ENCODE measurements at places on chromosomes 3 and 15.

DNA sequence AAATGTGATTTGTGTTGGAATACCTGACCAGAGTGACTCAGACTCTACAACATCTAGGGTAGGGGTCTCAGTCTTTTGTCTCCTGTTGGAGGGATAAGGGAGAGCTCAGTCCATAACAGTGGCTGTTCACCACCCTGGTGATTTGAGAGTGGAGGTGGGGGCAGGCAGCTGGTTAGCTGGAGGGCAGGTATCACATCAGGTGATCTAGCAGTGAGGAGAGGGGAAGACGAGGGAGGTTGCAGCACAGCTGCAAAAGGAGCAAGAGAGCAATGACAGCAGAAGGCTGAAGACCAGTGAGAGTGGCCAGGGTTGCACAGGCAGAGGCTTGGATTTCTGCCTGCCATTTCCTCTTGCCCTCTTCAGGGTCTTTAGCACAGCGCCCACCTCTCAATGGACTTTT is 38.4 kb downstream of the PLCL2 start:
- DNase-seq = no peak

GRCh38 chr3:58023531-58023930 is 15.3 kb downstream of the FLNB start:
- no peak for DNase-seq

- DNase-seq = no peak
Measured at GRCh38 chr3:64861684-64862083, 173.9 kb upstream of the ADAMTS9 start.

DNA sequence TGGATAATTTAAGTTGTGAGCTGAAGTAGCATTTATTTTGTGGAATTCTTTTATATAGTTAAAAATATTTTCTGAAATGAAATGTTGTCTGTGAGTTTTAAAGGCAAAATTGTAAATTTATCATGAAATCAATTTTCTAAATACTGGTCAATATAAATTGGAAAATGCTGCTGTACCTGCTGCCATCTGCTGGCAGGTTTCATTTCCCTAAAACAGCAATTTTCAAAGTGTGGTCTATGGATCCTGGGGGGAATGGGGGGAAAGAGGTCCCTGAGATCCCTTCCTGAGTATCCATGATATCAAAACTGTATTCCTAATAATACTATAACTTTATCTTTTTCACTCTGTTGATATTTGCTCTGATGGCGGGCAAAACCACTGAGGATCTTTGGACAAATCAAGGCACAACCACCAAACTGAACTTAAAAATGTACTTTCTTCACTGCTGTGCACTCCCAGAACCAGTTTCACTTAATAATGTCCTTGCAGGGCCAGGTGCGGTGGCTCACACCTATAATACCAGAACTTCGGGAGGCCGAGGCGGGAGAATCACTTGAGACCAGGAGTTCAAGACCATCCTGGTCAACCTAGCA is 17.2 kb upstream of the CCR4 start:
- DNase-seq = peak; percentile 22

GRCh38 chr3:161420746-161421145 is 49.4 kb upstream of the SPTSSB start:
- no peak for DNase-seq

DNA sequence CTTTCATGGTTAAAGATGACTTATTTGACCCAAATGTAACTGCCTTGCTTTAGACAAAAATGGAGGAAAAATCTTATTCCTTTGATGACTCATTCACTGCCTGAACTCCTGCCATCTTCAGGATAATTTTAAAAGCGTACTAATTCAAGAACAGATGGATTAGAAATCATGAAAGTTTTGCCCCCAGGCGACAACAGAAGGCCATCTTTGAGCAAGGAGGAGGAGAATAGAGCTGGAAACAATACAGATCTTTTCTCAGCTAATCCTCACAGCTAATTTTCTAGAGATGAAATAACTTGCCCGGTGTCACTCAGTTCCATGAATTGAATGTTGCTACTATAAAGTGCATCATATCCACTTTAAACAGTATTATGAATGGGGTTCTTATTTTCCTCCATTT is 324.7 kb upstream of the RARB start:
- no peak for DNase-seq

- no peak for DNase-seq
Measured at GRCh38 chr3:10927551-10927950, 65.0 kb upstream of the SLC6A1 start.

DNA sequence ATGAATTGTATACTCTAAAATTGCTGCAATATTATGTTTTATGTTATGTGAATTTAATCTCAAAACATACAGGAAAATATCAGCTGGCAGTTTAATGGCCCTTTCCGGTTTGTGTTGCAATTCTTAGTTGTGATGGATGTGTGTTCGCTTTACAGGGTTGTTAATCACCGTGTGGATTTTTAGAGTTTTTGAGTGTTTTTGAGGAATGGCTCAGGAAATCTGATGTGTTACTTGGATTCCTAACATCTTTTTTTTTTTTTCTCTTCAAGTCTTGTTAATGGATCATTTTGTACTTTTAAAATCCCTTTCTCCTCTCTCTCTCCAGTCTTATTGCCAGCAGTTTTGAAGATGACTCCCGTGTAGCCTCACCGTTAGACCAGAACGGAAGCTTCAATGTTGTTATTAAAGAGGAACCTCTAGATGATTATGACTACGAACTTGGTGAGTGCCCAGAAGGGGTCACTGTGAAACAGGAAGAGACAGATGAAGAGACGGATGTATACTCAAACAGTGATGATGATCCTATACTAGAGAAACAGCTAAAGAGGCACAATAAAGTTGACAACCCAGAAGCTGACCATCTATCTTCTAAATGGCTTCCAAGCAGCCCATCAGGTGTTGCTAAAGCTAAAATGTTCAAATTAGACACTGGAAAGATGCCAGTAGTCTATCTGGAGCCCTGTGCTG is 35.7 kb downstream of the MGA start:
- DNase-seq = peak; percentile 63

DNA sequence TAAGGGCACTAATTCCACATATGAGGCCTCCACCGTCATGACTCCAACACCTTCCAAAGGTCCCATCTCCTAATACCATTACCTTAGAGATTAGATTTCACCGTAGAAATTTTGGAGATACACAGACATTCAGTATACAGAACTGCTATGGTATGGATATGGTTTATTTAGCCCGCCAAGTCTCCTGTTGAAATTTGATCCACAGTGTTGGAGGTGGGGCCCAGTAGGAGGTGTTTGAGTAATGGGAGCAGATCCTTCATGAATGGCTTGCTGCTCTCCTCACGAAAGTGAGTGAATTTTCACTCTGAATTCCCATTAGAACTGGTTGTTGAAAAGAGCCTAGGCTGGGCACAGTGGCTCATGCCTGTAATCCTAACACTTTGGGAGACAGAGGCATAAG is 7.4 kb downstream of the MKRN3 start:
- no peak for DNase-seq

- DNase-seq = no peak
Measured at GRCh38 chr3:111737706-111738086, 121.4 kb upstream of the PHLDB2 start.

- DNase-seq = no peak
Measured at GRCh38 chr3:64687781-64688604, at the start of gene ADAMTS9. TSS of gene ADAMTS9 (minus strand) at chr3:64688000. CDS start at chr3:64687657, 343 bp downstream.

- no peak for DNase-seq
Measured at GRCh38 chr3:177934001-177934891, 602.0 kb upstream of the KCNMB2 start.

- DNase-seq = no peak
Measured at GRCh38 chr3:178112134-178112533, 424.1 kb upstream of the KCNMB2 start.

- DNase-seq = no peak
Measured at GRCh38 chr3:140097874-140098635, 163.1 kb downstream of the CLSTN2 start.

- no peak for DNase-seq
Measured at GRCh38 chr3:80677796-80678195, 910.0 kb upstream of the ROBO1 start.

DNA sequence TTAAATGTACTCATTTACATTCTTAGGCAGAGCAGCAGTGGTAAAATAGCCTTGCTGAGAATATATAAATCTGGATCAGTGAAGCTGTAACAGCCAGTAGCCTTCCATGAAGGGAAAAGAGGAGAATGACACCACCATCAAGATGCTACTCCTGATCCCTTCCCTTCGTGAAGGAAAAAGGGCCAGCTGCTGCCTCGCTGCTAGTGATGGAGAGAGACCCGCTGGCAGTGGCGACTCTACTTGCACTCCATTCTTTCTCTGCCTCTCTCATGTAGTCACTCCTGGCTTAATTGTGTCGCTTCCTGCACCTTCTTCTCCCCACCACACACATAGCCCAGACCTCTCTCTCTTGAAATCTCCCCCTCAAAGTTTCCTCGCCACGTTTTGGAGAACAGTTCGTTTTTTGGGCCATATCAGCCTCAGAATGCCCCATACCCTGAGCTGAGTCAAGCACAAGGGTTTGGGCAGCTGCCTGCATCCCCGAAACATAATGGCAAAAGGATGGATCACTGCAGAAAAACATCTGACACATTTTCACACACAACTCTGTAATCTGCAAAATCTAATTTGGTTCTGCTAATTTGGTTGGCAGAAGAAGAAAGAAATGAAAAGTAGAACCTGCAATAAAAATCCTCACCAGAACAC is 460.3 kb upstream of the IL12A start:
- no peak for DNase-seq

GRCh38 chr15:78739996-78740903 is 71.0 kb downstream of the ADAMTS7 start:
- peak; percentile 24 for DNase-seq

DNA sequence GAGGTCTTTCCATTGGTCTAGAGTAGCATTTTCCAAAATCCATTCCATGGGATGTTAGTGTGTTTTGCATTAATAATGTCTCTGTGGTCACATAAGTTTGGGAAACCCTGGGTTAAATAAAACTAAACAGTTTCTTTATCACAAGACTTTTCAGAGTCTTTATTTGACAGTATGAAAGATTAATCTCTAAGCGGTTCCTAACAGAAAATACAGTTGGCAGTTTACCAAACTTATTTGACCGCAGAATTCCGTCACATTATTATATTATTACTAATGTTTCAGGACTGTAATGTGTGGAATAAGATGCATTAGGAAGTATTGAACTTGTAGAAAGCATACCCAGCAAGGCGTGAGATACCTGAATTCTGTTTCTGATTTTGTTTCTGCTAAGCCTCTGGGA is 71.5 kb upstream of the ADAMTSL3 start:
- no peak for DNase-seq

DNA sequence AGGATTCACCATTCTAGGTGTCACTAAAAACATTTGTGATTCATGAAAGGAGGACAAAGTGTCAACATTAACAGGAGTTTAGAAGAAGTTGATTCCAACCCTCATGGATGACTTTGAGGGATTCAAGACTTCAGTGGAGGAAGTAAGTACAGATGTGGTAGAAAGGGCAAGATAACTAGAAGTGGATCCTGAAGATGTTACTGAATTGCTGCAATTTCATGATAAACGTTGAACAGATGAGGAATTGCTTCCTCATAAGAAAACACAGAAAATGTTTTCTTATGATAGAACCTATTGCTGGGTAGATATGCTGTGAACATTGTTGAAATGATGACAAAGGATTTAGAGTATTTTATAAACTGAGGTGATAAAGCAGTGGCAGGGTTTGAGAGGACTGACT is 23.5 kb upstream of the ATP2C1 start:
- no peak for DNase-seq

- peak; percentile 40 for DNase-seq
Measured at GRCh38 chr15:88476635-88477060, 9.1 kb downstream of the MRPS11 start.

DNA sequence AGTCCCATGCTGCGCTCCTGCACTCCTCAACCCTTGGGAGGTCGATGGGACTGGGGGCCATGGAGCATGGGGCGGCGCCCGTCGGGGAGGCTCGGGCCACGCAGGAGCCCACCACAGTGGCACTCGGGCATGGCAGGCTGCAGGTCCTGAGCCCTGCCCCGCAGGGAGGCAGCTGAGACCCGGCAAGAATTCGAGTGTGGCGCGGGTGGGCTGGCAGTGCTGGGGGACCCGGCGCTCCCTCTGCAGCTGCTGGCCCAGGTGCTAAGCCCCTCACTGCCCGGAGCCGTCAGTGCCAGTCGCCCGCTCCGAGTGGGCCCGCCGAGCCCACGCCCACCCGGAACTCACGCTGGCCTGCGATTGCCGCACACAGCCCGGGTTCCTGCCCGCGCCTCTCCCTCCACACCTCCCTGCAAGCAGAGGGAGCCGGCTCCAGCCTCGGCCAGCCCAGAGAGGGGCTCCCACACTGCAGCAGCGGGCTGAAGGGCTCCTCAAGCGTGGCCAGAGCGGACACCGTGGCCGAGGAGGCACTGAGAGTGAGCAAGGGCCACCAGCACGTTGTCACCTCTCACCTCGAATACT is 200.3 kb downstream of the ROBO2 start:
- DNase-seq = no peak

DNA sequence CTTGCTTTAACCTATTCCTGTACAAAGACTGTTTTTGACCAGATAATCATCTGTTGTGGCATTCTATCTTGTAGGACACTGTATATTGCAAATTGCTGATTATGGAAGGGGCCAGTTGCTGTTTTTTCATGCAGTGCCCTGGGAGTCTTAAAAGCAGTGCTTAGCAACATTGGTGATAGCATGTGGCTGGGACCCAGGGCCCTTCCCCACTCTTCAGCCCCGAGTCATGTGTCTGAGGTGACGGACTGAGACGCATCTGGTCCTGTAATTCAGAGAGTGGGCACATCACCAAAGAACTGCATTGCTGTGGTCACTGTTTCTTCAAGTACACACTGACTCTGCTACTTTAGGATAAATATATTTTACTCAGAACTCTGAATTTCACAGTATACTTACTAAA is 63.4 kb downstream of the SNRK start:
- DNase-seq = no peak

DNA sequence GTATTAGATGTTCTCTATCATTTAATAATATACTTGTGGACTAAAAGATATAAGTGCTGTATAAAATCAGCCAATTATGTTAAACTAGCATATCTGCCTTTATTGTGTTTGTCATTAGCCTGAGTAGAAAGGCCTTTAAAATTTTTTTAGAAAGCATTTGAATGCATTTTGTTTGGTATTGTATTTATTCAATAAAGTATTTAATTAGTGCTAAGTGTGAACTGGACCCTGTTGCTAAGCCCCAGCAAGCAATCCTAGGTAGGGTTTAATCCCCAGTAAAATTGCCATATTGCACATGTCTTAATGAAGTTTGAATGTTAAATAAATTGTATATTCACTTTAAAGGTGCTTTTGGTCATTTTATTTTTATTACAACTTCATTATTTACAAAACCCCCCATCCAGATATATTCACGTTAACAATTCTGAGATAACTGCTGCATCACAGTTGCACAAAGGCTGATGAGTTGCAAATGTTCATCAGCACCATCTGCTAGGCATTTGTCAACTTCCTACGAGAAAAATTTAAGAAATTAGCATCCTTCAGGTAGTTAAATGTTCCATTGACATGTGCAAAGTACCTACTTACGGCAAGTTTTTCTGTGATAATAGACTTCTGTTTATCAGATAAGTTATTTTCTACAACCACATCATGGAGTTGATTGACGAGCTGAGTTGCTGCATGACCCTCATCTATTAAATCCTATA is 6.3 kb downstream of the EIF4A2 start:
- no peak for DNase-seq

DNA sequence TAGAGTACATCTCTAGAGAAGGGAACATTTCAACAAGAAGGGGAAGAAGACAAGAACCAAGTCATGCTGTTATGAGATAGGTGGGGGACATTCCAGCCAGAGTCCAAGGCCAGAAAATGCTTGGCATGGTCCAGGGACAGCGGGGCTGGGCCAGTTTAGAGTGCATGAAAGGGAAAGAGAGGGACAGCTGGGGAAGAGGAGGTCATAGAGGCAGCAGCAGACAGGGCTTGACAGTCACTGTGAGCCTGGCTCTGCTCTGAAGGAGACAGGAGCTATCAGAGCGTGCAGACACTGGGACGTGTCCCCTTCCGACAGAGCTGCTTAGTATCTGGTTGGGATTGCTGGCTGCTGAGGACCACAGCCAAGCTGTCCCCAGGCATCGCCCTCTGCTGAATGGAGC is 35.7 kb upstream of the PRR20G start:
- DNase-seq = no peak

Data from CD4-positive, alpha-beta T cell treated with Interleukin-12 subunit alpha and Interleukin-12 subunit beta, for 1 hour (primary cell).